ENCODE measurements at places on chromosomes 7 and 10.

DNA sequence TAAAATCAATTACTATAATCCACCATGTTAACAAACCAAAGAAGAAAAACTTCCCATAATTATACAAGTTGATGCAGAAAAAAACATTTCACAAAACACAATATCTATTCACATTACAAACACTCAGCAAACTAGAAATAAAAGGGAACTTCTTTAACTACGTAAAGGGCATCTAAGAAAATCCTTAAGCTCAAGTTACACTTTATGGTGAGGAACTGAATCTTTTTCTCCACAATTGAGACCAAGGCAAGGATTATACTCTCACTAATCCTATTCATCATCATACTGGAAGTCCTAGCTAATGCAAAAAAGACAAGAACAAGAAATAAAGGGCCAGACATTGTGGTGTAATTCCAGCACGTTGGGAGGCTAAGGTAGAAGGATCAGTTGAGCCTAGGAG lies 159.9 kb downstream of the ZNF365 start:
- no peak for DNase-seq

- no peak for DNase-seq
Measured at GRCh38 chr7:11346302-11346701, 372.6 kb downstream of the PHF14 start.

DNA sequence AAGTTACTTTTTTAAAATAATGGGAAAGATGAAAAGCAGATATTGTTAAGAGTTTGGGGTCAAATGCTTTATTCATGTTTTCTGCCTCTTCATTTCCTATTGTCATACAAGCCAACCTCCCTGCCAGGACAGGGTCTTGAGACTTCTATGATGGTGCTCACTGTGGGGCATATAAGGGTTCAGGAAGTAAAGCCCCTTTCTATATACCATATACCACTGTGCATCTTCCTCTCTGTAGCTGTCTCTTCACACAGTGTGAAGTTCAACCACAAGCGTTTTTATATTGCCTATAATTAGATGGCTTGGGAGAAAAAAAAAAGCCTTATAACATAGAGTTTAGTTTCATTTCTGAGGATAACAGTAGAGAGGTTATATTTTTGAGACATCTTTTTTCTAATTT lies 389.8 kb upstream of the SORCS1 start:
- DNase-seq = no peak

DNA sequence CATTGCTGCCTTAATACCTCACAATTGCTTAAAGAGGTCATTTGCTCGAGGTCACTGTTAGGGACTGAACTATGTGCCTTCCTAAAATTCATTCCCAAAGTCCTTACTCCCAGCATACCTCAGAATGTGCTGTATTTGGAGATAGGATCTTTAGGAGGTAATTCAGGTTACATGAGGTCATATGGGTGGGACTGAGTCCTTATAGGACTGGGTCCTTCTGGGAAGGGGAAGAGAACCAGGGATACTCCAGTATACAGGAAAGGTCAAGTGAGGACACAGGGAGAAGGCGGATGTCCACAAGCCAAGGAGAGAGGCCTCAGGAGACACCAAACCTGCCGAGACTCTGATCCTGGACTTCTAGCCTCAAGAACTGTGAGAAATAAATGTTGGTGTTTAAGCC lies 253.3 kb downstream of the PRPF18 start:
- DNase-seq = no peak

DNA sequence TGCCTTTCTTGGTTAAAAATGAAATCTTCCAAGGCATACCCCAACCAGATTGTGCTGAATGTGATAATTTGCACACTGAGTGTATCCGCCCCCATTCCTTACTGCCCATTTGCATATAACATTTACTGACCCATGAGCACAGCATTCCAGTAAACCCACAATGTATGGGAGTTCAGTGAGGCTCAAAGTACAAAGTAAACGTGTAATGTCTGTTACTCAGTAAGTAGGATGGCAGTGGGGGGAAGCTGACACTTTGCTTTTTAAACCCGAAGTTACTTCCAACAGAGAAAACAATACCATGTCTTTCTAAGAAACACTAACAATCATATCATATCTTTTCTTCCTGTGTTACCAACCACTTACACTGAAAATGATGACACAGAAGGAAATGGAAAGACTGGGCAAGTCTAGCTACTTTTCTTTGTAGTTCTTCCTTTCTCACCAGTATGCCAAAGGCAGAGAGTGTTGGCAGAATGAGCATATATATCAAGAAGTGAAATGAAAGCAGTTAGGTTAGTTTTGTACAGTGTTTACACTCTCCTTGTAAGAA lies 27.1 kb upstream of the SOSTDC1 start:
- no peak for DNase-seq
